Stimulated activated CD4-positive, alpha-beta T cell treated with anti-CD3 and anti-CD28 coated beads, Interleukin-15, amount 100 ng/mL, for 1 hour (primary cell): ENCODE measurements at places on chromosomes 6 and 20.

DNA sequence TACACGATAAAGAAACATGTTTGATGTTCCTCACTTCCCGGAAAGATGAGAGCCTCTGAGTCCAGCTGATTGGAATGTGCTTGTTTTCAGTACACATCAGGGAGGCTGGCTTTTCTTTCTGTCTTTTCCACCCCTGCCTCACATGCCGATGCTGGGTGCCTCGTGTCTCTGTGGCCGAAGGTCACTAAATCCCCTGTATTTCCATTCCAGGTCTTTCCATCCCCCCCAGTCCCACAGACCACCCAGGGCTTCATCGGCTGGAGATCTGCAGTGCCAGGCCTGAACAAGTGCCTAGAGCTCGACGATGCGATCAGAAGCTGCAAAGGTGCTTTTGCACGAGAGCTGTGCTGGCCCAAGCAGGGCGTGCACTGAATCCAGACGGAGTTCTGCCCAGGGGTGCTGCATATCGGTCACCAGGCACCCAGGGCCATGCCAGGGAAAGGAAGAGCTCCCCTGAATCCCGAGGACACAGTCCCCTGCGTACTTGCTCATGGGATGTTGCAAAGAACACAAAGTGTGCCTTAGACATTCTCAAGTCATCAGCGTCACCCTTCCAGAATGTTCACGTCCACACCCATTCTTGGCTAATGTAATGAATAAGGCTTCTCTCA lies 67.9 kb downstream of the ANKRD60 start:
- DNase-seq: no peak

GRCh38 chr6:41624621-41625380 lies 13.5 kb upstream of the MDFI start:
- DNase-seq: no peak

GRCh38 chr20:64067733-64068307 lies 4.8 kb downstream of the TCEA2 start:
- no peak for DNase-seq

GRCh38 chr6:90934081-90934480 lies 347.2 kb upstream of the MAP3K7 start:
- DNase-seq: no peak

DNA sequence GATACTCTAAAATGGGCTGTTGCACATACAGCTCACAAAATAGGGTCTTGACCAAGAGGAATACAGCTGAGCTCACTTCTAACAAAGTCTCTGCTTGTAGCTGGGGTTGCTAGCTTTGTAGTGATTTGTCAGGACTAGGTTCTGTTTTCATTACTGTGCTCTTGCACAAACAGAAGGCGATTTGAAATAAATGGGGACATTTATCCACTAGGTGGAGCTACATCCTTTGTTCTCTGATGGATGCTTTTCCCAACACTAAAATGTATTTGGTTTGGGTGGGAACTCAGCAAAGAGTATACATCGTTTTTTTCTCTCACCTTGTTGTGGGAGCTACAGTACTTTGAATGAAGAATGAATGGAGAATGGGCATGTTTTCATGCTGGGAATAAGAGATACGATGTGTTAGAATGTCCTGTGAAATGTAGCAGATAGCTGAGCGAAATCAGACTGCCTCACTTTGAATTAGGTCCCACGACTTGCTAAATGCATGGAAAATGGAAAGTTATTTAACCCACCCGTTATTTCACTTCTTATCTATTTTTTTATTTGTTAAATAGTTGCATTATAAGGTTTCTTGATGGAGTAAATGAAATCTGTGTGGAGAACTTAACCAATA lies 494.7 kb upstream of the MAP3K7 start:
- no peak for DNase-seq

- no peak for DNase-seq
Measured at GRCh38 chr6:38909015-38909730, 139.4 kb upstream of the GLP1R start.

GRCh38 chr6:27865850-27866356 lies 46.3 kb downstream of the OR2B2 start:
- DNase-seq: no peak

DNA sequence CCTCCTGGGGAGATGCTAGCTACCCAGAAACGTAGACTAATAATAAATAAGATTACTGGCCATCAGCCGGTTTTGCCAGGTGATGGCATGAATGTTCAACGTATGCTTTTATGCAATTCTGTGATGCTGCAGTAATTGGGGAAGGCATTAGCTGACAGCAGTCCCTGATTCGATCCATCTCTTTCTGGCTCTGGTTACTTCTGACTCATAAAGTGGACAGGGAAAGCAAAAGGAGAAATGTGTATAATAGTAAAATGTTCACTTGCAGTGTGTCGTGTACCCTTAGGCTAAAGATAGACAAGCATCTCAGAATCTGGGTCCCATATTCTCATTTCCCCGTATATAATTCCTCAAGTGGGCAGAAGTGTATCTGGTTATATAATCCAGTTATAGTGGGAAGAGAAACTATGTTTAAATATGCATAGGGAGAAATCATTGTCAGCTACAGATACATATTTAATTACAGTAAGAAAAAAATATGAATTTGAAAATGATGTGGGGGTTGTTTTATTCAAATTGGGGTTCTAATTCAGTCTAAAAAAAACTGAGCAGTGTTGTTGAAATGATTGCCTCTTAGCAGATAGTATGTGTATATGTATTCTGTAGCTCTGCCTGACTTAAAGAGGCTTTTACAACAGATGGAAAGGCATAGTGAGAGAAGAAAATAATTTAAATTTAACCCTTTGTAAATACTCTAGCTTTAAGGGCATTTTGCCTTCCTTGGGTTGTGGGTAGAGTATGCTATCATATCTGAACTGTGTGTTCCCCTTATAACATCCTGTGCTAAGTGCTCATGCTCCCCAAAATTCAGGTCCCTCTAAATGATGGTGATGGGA lies 40.6 kb downstream of the DOK5 start:
- DNase-seq: no peak

- no peak for DNase-seq
Measured at GRCh38 chr20:33561692-33562601, 72.1 kb downstream of the CBFA2T2 start.

DNA sequence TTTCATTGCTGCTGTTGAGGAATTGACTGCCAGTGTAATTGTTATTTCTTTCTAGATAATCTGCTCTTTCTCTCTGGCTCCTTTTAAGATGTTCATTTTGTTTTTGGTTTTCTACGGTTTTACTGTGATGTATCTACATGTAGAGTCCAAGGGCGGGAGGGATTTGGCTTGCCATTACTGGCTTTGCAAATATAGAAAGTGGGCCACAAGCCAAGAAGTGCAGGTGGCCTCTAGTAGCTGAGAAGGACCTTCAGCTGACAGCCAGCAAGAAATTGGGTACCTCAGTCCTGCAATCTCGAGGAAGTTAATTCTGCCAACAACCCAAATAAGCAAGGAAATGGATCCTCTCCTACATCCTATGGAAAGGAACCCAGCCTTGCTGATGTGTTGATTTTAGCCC lies 42.8 kb upstream of the GLP1R start:
- no peak for DNase-seq

DNA sequence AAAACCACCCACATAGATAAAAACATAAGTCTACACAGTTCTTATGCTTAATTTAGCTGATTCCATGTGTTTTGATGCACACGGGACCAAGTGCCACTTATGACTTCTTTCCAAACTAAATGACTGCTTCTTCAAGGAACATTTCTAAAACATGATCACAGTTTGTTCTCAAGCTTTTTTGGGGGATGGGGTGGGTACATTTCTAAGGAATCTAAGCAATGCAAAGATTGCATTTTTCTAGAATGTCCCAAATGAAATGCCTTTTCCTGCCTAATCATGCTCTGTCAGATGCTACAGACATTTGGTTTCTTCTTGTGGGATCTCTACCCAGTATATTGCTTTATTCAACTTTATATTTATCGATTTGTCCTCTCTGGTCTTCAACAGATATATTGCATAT lies 496.8 kb upstream of the JAG1 start:
- DNase-seq: no peak

- DNase-seq: no peak
Measured at GRCh38 chr20:20022498-20022897, 5.3 kb downstream of the NAA20 start.

DNA sequence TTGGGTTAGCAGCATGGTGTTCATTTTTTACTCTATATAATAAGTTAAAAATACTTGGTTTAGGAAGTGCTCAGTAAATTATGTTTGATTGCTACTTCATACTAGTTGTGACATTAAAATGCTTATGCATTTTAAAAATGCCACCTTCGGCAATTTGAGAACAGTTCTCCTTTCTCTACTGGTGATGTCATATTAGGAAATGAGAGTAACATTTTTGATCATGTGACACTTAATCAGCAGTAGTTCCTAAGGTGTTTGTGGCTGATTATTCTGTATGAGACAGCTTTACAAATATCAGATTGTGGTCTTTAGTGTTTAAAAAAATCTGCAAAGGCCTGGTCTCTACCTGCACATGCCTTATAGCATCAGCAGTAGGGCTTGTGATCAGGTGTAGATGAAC lies 4.4 kb downstream of the GZF1 start:
- no peak for DNase-seq

DNA sequence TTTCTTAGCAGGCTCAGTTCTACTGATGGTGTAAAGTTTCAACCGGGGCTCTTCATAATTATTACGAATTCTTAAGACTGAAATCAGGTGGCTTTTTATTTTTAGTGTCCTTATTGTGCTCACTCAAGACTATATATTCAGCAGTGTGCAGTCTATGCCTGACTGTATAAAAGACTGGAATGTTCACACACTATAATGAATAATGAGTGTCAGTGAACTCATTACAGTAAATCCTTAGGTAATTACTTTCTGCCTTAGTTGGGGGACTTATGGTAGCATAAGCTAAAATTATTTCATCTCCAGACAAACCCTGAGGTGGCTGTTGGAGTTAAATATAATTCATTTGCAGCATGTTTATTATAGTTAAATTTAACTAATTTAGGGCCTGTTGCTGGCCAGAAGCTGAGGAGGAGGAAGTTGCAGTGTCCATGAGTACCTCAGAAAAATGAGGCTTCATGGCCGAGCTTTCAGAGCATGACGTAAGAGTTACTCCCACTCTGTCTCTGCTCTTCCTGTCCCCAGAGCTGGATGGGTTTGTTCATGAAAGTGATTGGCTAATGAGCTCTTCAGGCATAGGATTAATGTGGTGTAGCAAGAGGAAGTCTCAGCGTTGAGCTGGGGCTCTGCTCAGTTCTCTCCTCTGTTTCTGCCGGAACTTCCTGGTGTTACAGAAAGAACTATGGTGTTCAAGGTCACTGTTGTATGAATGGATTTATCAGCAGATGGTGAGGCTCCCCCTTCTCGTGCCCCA lies 335.7 kb downstream of the NRN1 start:
- DNase-seq: no peak

DNA sequence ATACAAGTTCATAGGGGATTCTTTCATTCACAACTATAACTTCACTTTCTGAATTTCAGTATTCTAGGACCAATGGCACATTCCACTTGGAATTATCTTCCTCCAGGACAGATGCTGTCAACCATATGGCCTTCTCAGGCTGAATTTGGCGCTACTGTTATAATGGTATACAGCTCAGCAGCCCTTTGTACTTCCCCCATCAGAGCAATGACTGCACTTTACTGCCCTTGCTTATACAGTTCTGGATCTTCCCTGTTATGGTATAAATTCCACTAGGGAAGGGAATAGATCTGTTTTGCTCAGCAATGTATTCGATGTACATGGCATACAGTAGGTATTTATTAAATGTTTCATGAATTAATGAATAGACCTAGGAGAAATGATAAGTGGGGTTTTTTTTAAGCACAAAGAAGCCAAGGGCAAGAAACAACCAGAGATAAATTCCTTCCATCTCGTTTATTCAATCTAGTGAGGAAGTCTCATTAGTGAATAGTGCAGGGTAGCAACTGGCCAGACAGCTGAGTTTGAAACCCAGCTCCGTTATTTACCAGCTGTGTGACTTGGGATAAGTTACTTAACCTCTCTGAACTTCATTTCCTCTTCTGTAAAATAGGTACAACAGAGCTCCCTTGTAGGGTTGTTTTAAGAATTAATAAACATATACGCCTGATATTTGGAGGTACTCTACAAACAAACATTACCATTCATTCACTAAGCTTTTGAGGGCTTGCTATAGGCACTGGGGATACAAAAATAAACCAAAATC lies 97.1 kb upstream of the PRDM1 start:
- no peak for DNase-seq

- DNase-seq: no peak
Measured at GRCh38 chr6:166277018-166277417, 31.2 kb downstream of the PRR18 start.

DNA sequence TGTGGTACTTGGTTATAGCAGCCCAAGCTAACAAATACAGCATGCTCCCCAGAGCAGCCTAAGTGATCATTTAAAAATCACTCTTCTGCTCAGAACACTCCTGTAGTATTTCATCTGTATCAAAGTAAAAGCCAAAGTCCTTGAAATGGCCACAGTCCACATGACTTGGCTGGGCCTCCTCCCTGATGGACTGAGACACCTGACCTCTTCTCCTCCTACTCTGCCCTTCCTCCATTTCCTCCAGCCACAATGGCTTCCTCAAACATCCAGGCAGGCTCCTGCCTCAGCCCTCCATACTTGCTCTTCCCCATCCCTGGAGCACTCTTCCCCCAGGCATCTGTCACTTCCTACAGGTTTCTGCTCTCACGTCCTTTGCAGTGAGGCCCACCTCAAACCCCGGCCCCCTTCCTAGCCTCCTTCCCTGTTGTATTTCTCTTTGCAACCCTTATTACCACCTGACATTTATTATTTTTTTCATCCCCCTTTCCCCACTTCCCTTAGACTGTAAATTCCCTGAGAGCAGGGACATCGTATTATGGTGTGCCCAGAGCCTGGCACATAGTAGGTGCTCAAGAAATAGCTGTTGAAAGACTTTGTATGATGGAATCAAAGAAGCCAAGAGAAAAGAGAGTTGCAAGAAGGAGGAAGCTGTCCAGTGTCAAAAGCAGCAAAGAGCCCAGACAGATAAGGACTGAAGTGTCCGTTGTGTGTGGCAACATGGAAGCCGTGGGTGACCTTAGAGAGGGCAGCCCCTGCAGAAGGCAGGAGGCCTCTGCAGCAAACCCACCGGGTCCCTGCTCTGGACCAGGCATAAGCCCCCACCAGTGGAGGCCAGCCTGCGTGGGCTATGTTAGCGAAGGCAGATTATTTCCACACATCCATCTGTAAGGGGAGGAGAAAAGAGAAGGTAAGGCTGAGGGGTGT lies 87.5 kb downstream of the TRERF1 start:
- DNase-seq: no peak

DNA sequence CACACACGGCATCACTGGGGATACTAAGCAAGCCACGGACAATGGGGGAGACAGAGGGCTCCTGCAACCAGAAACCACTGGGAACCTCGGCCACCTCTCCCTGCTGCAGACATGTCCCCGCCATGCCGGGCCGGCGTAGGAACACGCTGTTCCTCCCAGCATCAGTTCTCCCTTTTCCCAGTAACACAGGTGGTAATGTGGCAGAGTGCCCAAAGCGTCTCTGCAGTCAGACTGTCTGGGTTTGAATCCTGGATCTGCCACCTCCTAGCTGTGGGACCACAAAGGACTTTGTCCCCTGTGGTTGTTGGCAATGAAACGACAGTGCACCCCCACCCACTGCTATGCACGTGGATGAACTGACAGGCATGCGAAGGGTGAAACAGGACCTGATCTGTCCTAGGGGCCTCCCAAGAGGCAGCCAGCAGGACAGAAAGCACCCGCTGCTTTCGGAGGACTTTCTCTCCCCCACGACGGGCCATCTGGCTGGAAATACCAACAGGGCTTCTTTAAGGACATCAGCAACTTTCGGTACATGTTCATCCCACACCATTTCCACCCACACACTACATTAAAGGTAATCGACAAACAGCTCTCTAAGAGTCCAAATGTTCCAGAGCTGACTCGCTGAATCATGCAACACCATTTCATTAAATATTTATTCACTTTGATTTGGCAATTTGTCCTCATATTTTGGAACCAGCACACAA lies 74.1 kb downstream of the SULF2 start:
- no peak for DNase-seq
